Brain microvascular endothelial cell (primary cell): ENCODE measurements at places on chromosomes 1 and 21.

GRCh38 chr21:45102391-45102932 is 28.1 kb downstream of the ADARB1 start:
- peak; percentile 22 for DNase-seq

DNA sequence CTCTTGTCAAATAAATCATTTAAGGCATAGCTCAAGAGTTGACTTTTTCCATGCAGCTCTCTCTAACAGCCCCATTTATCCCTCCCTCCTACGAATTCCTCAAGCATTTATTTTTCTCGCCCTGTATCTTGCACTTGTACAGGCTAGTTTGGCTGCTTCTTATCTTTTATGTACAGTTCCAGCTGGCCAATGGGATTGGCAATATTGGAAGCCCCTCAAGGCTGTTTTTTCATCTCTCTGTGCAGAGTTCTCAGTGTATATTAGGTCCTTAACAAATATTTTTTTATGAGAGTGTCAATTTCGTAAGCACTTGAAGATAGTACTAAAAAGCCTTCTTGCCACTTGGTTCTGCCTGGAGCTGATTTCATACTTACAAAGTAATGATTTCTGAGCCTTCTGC is 356.0 kb downstream of the ST6GALNAC3 start:
- DNase-seq, result no peak

DNA sequence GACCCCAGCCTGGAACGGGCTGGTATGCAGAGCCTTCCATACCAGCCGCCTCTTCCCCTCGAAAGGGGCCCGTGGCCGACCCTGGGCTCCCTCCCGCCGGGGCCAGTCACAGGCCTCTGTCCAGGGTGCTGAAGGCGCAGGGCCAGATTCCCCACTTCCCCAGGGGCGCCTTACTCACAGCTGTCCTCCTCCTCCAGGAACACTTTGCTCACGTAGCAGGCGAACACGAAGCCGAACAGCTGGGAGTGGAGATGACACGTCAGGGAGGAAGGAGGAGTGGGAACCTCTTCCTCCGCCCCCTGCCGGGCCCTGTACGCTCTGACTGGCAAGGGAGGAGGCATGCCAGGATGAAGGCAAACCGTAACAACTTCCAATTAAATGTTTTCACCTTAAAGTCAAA is 57.3 kb downstream of the NKAIN1 start:
- DNase-seq, result peak; percentile 82

DNA sequence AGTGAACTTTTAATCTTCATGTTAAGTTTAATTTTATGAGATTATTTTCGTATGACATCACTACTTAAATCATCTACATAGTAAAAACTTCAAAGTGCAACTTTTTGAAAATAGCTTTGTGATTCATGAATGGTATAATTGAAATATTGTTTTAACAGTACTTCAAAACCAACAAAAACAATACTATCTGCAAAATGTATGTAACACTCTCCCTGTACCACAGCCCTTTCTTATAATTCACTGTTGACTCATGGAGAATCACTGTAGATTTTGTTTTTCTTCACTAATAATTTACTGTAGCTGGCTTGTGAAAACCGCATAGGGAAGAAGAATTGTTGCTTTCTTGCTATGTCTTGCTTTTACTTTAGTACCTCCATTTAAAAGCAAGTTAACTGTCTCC is 301.4 kb upstream of the ADAMTS5 start:
- DNase-seq, result peak; percentile 33

GRCh38 chr1:225760531-225760930 is 17.1 kb upstream of the SRP9 start:
- DNase-seq, result no peak

- DNase-seq, result no peak
Observed at GRCh38 chr1:9416506-9416905, 122.8 kb upstream of the SLC25A33 start.

DNA sequence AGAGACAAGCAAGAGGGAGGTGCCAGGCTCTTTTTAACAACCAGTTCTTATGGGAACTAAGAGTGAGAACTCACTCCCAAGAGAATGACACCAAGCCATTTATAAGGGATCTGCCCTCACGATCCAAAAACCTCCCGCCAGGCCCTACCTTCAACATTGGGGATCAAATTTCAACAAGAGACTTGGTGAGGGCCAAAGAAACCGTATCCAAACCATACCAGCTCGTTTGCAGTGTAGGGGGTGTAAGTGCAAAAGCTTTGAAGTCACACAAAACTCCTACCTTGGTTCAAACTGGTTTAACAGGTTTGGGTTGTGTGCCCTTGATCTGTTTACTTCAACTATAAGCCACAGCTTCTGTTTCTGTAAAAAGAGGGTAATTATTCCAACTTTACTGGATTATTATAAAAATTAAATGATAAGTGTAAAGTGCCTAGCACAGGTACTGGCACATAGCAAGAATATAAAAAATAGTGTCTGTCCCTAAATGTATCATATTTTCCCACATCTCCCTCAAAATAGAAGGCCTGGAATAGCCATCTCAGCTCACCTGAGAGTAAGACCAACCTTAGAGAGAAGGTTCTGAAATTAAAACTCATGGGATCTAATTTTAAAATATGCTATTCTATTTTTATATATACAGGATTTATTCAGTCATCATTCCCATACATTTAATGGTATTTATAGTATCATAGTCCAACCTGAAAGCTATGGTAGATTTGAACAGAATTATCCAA is 7.0 kb upstream of the USP25 start:
- no peak for DNase-seq

DNA sequence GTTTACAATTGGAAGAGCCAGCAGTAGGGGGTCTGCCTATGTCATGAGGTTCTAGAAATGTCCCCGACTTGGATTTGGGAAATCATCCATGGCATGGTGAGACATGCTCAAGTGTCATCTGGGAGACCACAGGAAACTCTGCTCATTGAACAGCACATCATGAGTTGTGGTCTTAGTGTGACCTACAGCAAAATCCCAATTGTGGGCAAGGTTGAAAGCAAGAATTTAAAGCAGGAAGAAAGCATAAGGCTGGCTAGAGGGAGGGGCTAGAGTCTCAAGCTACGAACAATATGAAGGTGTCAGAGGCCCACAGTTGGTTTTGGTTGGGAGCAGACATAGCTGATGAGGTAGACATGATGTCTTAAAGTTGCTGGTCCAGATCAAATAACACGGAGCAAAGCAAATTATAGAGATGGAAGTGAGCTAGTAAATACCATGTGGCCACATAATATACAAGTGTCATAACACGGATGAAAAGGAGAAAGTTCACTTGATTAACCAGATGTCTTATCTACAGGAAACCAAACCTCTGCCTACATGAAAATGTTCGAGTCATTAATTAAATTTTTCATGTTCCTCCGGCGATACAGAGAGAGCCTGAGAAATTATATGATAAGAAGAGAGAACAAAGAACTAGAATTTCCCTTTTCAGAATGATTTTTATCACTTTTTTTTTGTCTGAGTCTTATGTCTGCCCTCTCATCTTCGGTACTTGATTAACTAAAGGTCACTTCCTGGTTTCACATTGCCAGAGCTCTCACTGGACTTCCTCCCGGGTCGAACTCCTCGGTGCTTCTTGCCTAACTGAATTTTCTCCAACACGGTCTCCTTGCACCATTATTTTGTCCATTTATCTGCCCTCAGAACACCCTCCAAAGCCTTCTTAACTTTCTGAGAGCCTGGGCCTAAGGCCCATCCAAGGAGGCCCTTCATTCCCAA is 67.5 kb upstream of the DUSP10 start:
- DNase-seq, result no peak

- no peak for DNase-seq
Observed at GRCh38 chr1:203282720-203283542, 22.4 kb upstream of the BTG2 start.

DNA sequence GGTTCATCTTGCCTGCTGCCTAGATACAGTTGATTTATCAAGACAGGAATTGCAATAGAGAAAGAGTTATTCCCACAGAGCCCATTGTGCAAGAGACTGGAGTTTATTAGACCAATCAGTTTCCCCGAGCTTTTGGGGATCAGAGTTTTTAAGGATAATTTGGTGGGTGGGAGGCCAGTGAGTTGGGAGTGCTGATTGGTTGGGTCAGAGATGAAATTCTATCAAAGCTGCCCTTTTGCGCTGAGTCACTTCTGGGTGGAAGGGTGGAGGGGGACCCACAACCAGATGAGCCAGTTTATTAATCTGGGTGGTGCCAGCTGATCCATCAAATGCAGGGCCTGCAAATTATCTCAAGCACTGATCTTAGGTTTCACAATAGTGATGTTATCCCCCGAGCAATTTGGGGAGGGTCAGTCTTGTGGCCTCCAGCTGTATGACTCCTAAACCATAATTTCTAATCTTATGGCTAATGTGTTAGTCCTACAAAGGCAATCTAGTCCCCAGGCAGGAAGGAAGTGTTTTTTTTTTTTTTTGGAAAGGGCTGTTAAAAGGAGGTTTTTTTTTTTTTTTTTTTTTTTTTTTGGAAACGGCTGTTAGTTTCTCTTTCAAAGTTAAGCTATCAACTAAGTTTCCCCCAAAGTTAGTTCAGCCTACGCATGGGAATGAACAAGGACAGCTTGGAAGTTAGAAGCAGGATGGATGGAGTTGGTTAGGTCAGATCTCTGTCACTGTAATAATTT is 7.4 kb downstream of the SLC16A4 start:
- peak; percentile 3 for DNase-seq

DNA sequence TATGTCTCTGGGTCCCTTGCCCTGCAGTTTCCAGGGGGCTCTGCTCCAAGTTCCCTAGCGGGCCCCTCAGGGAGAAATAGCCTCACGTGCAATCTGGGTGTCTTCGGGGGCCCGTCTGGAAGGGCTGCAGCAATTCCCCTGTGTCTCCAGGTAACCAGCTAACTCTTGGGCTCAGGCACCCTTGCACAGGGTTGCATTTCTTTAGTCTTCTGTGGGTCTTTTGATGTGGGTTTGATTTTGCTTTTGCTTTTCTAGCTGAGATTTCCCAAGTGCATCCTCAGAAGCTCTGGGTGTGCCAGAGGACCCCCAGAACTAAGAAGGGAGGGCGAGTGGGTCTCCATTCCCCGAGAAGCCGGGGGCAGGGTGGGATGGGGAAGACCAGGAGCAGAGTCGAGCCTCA is 75.7 kb downstream of the SPSB1 start:
- DNase-seq, result no peak

GRCh38 chr1:15220825-15221431 is 26.1 kb upstream of the FHAD1 start:
- no peak for DNase-seq

DNA sequence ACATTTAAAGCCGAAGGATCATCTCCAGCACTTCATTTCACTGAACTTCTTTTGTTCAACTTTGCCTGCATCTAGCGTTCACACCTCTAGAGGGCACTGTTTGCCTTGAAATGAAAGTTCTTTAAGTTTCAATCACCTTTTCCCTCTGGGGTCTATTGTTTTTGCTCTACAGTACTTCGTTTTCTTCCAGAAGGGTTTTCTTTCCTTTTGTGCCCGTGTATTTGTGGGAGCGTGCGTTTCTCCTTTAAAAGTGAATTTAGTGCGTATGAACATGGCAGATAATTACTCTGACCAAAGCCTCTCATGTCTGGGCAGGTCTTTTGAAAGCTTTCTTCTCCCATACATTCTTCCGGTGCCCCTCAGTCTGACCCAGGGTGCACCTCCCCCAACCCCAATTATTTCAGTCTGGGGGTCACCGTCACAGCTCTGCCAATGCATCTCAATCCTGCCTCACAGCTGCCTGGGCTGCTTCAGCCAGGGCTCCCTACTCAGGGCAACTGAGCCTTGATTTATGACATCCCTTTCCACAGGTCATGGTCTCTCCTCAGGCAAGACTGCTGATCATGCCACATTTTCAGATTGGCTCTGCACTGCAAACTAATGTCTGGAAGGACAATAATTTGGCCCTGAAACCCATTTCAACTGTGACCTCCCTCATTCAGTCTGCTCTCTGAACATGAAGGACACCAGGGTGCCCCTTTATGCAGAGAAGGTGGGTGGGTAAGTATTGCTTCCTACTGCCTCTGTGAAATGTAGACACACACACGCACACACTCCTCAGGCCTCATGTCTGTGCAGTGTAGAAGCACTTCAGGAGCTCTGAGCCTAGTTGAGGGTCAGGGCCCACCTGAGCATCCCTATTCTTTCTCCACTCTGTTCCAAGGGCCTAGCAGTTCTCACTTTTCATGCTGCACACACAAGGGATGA is 88.6 kb downstream of the NUF2 start:
- DNase-seq, result peak; percentile 56

- DNase-seq, result no peak
Observed at GRCh38 chr1:183651612-183652011, 1.5 kb downstream of the APOBEC4 start.

DNA sequence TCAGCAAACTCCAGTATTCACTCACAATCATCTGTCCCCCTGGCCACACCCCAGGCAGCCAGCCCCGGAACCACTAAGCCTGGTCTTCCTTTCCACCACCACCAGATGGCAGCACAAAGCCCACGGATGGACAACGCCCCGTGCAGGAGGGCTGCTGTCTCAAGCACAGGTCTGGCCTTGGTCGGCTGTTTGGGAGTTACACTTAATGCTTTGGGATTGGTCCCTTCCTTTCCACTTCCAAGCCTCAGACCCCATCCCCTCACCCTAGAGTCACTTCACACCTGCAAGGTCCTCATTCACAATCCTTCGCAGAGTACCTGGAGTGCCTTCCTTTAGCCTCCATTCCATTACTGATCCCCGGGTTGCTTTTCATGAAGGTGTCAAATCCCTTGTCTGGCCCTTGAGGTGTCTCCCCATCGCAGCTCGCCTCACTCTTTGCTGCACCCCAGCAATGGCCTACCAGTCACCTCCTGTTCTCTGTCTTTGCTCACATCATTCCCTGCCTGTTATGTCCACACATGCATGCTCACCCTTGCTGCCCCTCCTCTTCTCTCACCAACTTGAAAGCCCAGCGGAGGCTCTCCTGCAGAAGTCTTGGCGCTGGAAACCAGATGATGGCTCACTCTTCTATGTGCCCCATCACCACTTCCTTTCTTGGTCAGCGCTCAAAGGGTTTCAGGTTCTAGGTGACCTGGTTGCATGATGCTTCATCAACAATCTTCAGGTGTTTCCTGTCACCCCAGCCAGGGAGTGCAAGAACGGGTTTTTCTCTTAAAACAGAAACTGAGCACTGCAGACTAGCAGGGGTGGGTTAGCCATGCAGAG is 24.9 kb upstream of the KCNA2 start:
- peak; percentile 34 for DNase-seq

GRCh38 chr1:219099307-219099706 is 74.4 kb upstream of the LYPLAL1 start:
- DNase-seq, result no peak

DNA sequence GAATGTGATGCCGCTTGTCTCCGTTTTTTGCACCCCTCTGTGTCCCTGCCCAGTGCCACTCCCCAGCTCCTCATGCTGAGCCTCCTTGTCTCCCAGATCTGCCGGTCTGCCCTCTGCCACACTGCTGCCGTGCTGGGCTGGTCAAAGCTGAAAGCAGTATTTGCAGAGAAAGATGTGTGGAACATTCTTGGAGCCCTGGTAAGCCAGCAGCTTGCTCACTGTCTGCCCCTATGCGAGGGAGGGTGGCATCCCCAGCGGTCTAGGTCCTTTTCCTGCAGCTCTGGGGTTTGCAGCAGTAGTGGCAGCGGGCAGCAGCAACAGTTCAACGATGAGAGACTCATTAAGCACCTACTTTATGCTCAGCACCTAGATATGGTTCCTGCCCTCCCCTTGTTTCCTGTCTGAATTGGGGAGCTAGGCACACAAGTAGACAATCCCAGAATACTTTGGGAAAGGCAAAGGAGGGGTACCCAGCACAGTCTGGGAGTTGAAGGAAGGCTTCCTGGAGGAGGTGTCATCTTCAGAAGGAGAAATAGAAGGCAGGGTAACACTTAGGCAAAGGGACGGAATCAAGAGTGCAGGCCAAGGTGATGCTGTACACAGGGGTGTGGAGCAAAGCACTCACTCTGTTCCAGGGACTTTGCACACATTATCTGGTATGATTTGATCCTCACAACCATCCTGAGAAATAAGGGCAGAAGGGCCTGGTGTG is 63.1 kb downstream of the KIF21B start:
- no peak for DNase-seq

GRCh38 chr1:155241069-155241679 is 14.1 kb downstream of the ENTREP3 start:
- DNase-seq, result peak; percentile 75
